Small intestine (tissue), 16 donors: ENCODE measurements at places on chromosomes 4 and X.

DNA sequence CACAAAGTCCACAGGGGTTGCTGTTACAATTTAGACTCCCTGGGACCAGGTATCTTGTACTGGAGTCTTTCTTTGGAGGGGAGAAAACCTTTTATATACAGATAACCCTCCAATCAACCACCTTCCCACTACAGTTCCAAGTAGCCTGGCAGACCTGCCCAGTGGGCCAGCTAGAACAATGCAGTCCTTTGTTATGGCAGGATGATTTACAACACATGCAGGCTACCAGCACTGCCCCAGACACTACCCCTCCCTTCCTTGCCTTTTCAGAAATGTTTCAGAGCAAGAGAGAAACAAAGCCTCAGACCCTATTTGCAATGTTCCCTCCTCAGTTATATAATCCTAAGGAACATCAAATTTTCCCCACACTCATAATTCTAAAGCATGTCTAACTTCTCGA, 11.1 kb downstream of the RASL11B start:
- peak; percentile 45 for DNase-seq

DNA sequence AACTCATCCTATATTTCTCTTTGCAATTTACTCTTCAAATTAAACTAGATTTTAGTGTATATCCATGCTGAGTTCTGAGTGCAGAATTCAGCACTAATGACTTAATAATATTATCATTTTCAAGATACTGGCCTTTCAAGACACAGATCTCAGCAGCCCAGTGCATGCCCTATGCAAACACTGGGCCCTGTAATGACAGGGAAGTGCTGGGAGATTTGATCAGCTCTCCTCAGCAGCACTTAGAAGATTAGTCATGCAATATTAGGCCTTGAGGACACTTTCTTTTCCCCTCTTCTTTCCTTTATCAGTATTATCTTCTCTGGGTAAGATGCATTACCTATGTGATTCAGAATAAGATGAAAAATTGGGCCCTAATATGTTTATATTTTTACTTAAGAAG, 207.1 kb downstream of the PPP3CA start:
- peak; percentile 8 for DNase-seq

DNA sequence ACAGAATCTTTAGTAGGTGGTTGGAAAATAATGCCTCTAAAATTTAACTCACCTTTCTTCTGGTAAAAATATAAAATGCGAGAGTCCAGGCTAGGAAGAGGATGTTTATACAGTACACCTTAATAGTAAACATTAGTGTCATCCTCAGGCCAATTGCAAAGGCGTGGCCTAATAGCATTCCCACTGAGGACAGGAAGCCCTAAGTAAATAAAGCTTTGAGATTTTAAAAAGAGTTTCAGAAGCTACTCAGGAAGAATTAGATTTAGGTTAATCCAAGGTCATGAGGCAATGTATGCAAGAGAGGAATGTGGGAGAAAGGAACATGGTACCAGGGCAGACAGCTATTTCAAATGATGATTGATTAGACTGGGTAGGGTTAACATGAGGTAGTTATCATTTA, 49.5 kb downstream of the RPGR start:
- DNase-seq: no peak

DNA sequence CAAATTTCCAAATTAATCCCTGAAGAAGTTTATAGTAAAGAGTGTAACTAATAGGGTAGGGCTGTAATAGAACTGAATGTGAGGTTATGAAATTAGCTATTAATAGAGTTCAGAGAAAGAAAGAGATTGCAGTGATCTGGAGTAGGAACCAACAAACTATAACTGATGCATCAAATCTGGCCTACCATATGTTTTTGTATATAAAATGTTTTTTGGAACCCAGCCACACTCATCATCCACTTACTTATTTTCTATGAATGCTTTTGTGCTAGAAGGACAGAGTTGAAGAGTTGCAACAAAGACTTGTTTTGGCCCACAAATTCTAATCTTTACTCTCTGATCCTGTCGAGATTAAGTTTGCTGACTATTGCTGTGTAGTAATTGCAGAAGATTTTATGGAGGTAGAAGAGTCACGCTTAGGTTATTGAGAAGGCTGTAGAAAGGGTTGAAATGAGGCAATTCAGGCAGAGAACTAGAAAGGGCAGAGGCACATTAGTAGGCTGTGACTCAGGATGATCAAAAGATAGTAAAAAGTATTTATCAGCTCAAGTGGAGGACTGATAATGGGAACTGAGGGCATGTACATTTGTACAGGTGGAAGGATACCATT, 298.7 kb upstream of the EMCN start:
- peak; percentile 21 for DNase-seq

- DNase-seq: no peak
Observed at GRCh38 chr4:6267573-6267972, 2.1 kb upstream of the WFS1 start.

- no peak for DNase-seq
Observed at GRCh38 chrX:131067846-131068745, 9.9 kb downstream of the ARHGAP36 start.

GRCh38 chr4:168859888-168860694, 150.0 kb downstream of the CBR4 start:
- DNase-seq: no peak

DNA sequence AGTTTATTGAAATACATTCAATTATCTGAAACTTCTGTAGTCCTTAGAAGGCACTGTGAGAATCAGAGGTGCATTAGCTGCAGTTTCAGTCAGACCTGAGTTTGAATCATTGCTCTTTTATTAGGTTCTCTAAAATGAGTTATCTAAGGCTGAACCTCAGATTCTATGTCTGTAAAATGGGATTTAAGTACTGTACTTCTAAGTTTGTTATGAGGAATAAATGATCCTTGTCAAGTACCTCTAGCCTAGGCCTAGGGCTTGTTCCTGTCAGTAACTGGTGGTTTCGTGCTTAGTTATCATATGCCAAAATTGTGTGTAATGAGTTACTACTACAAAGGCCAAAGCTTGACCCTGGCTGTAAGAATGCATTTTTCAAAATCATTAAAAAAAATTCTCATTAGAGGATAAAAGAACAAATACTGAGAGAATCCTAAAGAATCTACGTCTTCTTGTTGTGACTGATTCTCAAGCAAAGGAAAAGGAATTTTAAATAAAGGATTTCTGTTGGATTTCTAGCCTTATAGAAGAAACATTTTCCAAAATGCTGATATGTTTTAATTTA, 65.8 kb downstream of the SLIT2 start:
- no peak for DNase-seq

DNA sequence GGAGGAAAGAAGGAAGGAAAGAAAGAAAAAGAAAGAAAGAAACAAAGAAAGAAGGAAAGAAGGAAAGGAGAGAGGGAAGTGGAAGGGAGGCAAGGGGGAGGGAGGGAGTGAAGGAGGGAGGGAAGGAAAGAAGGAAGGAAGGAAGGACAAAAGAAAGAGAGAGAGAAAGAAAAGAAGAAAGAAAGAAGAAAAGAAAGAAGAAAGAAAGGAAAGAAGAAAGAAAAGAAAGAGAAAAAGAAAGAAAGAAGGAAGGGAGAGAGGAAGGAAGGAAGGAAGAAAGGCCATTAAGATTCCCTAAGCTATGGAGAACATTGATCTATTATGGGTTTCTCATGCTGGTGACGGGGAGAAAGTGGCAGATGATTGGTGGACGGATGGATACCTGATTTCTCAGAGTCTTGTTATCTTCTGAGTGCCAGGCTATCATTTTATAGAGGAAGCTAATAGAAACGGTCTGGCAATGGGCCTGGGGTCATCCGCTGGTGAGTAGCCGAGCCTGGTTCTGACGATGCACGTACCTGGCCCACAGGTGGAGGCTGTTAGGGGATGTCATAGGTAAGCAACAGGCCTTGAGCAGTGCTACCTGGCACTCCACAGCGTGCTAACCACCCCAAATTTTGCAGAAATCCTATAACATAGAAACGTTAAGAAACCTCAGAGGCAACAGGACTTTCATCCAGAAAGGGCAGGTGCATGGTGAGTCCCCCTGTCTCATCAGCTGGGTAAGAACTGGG, 142.9 kb downstream of the SHOX start:
- no peak for DNase-seq

- DNase-seq: no peak
Observed at GRCh38 chrX:370244-370962, 16.3 kb downstream of the PPP2R3B start.

DNA sequence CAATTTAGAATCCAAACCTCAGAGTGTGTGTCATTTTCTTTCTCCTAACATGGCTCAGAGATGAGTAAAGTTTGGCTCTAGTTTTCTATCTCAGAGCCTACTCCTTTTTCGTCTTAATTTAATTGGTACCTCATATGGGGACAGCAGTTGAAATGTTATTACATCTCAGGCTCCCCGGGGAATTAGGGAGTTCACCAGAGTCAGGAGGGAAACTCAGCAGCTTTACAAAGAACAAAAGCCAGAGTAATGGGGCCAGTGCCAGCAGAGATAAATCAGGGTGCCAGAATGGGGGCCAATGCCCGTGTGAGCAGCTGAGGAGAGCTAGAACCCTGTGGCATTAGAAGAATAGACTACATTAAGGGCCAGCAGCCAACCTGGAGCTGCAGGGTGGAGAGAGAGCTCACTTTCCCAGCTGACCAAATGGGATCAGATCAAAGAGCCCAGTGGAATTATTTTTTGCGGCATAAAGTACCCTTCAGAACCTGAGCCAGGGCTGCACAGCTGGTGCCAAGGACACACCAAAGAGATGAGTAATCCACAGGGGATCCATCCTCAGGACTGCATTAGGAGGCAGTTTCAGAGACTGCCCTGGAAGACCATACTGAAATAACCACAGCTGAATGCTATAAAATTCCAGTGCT, 207.1 kb upstream of the DKK2 start:
- no peak for DNase-seq

- DNase-seq: no peak
Observed at GRCh38 chr4:183284258-183284785, 35.8 kb downstream of the CLDN22 start.

DNA sequence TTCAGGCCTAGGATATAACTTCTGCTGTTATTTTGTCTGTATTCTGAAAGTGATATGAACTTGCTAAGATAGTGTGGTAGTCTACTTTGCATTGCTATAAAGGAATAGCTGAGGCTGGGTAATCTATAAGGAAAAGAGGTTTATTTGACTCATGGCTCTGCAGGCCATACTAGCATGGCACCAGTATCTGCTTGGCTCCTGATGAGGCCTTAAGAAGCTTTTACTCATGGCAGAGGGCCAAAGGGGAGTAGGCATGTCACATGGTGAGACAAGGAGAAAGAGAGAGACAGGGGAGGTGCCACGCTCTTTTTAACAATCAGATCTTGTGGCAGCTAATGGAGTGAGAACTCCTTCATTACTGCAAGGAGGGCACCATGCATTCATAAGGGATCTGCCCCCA, 247.3 kb downstream of the GPAT3 start:
- DNase-seq: no peak

DNA sequence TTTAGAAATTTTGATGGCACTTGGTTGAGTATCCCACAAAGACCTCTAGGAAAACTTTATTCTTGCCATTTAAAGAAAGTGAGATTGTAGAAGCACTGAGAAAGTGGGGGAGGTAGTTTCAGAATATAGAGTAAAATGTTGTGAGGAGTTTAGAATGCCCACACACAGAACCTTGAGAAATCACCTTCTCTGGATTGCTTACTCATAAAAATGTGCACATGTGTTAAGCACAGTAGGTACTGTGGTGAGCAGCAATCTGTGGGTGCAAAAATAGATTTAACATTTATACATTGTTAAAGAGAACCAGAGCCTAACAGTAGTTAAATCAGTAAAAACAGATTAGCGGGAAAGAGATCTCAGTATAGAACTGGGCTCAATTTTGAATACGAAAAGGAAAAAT, 201.2 kb upstream of the NWD2 start:
- no peak for DNase-seq

DNA sequence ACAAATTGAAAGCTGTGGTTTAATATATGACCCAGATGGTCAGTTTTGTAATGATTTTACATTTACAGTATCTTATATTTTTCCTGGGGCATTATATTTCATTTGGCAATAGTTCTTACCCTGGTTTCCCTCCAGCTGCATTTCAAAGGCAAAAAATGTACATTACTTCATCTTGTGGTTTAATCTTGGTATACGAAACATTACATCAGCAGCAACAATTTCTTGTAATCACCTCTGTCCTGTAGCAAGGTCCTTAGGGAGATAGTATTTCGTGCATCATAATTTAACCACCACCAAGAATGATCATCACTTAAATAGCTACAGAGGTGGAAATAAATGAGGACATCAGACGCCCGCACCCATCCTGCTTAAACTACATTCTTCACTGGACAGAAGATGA, 48.8 kb downstream of the HS6ST2 start:
- no peak for DNase-seq

DNA sequence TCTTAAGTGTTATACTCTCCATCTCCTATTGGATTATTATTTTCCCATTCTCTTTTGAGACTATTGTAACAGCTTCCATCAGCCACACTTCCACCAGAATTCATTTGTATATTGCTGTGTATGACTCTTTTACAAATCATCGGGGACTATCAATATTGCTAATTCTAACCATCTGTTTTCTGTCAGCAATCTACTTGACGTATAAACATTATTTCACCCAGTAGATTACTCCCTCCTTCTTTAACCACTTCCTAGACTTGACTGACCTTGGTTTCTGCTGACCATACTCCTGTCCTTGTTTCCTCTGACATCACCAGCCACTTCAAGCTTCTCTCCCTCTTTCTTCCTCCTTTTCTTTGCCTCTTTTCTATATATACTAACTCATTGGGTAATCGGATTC, 402.9 kb downstream of the PCDH18 start:
- DNase-seq: no peak
